Astrocyte of the spinal cord (primary cell): ENCODE measurements at places on chromosomes 16 and 17.
A peak's percentile ranks its signal among the peaks of the same experiment; 100 is the strongest.

DNA sequence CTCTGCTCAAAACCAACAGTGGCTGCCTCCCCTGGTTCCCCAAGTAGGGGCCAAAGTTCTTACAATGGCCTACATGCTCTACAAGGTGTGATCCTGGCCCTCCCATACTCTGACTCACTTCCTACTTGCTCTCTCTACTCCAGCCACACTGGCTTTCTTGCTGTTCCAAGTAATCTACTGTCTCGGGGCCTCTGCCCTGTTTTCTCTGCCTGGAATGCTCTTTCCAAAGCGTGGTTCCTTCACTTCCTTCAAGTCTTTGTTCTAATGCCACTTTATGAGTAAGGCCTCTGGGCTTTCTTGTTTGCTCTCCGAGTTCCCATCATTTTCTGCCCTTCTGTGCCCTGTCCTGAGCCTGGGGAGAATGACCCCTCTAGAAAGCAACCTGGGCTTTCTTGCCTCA, 4.1 kb upstream of the CDH3 start:
- DNase-seq: peak; percentile 35

DNA sequence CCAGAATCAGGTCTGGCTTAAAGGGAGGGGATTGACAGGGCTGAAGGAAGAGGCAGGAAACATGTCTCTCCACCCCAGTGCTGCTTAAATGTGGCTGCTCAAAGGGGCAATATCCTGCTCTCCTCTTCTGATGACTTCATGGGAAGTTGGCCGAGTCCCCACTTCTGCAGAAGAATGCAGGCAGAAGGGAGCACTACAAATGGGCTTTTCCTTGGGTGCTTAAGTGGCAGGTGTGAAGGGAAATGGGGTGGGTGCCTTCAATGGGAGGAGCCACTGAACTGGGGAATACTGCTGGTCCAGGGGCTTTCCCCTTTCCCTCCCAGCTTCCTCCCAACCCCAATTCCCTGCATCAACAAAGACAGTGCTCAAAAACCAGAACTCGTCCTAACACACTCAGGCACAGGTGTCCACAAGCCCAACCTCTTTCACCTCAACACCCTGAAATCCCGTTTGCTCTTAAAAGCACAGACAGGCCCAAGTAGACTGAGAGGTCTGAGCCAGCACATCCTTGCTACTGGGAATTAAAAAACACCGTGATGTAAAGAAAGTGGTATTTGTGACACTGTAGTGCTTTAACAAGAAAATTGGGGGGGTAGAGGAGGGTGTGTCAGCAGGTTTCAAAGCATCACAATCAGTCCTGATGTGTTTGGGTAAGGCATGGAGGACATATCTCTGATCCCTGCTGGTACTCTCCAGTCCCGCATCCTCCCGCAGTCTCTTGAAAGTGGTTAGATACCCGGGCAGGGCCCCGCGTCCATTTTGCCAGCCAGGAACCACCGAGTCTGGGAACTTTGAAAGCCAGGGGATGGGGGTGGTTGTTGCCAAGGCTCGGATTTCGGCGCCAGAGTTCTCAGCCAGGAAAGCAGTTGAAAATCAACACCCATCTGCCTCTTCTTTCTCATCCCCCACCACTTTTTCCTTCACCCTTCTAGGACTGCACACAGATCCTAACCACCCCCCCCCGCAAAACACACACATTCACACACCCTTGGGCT, 1.6 kb downstream of the CA10 start:
- DNase-seq: no peak

DNA sequence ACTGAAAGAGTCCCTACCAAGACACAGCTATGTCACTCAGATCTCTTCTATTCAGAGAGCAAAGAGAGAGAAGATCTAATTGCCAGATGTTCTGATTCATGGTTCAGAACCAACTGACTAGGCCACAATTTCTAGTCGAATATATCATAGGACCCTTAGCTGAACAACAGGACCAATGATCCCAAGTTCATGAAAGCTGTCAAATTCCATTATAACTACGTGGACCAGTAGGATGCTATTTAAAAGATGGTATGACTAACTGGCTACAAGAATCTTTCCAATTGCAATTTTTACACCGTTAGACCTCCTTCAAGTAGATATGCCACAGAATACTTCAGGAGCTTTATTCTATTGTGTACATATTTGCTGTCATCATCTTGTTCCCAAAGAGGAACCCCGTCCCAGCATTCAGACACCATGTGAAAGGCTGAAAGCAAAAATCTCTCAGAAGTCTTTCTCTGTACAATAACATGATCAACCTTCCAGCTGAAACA, 26.0 kb downstream of the DCUN1D3 start:
- DNase-seq: no peak

DNA sequence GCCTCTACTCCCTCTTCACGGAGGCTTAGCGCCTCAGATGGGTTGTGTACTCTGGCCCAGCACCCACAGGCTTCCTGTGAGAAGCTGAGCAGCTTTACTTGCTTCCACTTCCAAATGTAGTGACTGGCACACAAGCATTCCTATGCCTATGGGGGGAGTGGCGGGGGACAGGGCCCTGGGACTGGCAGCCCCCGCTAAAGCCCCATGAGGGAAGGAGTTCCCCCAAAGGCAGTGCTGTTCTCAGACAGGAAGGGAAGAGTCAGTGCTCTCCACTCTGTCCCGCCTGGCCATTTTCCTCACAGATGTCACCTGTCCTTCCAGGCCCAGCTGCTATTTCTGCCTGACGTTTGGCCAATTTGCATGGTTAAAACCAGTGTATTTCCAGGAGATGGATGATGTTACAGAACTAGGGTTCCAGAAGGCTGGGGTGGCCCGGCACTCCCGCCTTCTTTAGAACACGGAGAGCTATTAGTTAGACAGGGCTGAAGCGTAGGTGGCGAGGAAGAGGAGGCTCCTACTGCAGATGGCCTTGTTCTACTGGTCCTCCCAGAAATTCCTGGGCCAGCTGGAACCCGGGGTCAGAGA, 83.9 kb upstream of the FBXO47 start:
- no peak for DNase-seq

- DNase-seq: no peak
Measured at GRCh38 chr17:50346313-50347116, 589 bp downstream of the XYLT2 start.

DNA sequence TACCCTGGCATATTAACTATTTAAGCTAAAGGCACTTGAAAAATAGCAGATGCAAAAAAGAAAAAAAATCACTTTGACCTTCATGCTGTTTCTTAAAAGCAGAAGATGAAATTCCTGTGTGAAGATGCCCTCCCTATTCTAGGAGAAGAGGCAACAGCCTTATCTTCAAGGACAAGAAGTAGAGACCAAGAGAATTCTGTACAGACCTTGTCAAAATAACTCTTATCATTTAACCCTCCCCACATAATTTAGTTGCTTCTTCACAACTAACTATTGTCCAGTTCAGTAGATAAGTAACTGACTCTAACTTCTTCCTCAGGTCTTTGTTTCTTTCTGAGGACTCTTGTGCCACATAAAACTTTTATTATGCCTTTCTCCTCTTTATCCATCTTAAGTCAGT, 72.0 kb upstream of the MARCHF10 start:
- no peak for DNase-seq
